ENCODE measurements at places on chromosomes 12 and 14.

DNA sequence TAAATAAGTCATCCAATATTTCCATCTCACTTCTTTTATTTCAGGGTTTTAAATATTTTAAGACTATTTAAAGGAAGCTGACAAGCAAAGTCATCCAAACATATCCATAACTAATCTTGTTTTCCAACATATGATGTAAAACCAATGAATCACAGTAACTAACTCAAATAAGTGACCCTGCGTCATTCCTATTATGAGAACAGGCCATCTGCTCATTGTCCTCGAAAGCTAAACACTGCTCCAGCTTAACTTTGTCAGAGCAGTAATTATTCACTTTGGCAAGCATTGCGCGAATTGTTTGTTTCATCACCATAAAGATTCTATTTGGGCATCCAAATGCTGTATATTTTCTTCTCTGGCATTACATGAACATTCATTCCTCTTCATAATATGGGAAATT, 99.1 kb downstream of the CAPZA3 start:
- no peak overlapping the region for H3K4me3 ChIP-seq
- no peak for DNase-seq
- H3K27ac ChIP-seq: no peak overlapping the region
- H3K36me3 ChIP-seq: no peaks in the 10 kb centered on the region

- H3K27me3 ChIP-seq: no peaks in the 10 kb centered on the region
- H3K36me3 ChIP-seq: no peaks in the 10 kb centered on the region
- no peak for DNase-seq
These were observed 37.9 kb downstream of the BHLHE41 start for GRCh38 chr12:26086936-26087335.

DNA sequence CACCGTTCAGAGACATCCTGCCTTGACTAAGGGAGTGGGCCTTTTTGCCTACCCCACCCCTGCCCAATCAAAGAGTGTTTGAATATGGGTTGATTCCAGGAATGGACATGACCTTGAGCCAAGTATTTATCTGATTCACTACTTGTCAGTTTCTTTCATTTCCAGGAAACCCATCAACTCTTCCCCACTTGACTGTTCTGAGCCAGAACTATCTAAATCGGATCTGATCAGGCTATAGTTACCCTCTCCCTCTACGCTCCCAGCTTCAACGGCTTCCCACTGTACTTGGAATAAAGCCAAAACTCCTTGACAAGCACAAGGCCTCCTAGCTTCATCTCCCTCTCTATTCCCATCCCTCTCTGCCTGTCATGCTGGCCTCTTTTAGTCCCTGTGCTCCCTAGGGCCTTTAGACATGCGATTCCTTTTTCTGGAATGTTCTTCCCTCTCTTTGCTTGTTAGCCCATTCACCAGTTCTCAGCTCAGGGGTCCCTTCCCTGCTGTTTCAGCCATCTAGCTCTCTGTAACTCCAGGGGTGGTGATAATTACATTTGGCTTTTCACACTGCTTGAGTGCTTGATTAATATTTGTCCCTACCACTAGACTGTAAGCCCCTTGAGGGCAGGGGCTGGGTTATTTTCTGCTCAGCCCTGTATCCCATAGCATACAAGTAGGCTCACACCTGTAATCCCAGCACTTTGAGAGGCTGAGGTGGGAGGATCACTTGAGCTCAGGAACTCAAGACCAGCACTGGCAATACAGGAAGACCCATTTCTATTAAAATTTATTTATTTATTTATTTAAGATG, 5.5 kb upstream of the ITPK1 start:
- no peaks in the 10 kb centered on the region for H3K36me3 ChIP-seq
- no peak overlapping the region for H3K27ac ChIP-seq
- H3K27me3 ChIP-seq: no peaks in the 10 kb centered on the region
- DNase-seq: no peak
- H3K4me3 ChIP-seq: no peak overlapping the region

GRCh38 chr12:85280165-85280983, at the start of gene ALX1:
ALX1 (plus strand) TSS chr12:85280220; CDS start chr12:85280262, 42 bp downstream.
- H3K27ac ChIP-seq: no peak within 1 kb of the TSS
- H3K27me3 ChIP-seq: peaks cover 48% of the 10 kb centered on the region
- peak; percentile 33 for DNase-seq
- no peaks in the 10 kb centered on the region for H3K36me3 ChIP-seq

- no peak overlapping the region for H3K27ac ChIP-seq
- H3K4me1 ChIP-seq: peaks cover 4% of the 10 kb centered on the region
- no peaks in the 10 kb centered on the region for H3K27me3 ChIP-seq
- DNase-seq: no peak
These were observed 16.7 kb downstream of the NT5DC3 start for GRCh38 chr12:103824290-103824689.

DNA sequence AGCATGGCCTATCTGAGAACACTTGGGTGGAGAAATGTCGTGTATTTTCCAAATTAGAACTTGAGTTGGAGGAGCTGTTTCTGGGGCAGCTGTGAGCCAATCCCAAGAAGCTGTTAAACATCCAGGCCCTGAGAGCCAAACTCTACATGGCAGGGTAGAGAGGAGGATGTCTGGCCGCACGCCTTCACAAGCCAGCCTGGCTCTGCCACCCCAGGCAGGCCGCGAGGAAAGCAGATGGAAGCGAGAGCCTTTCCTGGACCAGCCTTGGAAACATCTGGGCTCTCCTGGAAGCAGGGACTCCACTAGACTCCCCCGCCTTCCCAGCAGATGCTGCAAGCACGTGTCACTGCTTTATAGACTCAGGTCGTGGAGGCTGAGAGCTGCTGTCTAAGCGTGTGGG, 312.8 kb upstream of the FKBP4 start:
- no peaks in the 10 kb centered on the region for H3K36me3 ChIP-seq
- no peak overlapping the region for H3K27ac ChIP-seq
- H3K4me1 ChIP-seq: no peaks in the 10 kb centered on the region
- no peak overlapping the region for H3K4me3 ChIP-seq

DNA sequence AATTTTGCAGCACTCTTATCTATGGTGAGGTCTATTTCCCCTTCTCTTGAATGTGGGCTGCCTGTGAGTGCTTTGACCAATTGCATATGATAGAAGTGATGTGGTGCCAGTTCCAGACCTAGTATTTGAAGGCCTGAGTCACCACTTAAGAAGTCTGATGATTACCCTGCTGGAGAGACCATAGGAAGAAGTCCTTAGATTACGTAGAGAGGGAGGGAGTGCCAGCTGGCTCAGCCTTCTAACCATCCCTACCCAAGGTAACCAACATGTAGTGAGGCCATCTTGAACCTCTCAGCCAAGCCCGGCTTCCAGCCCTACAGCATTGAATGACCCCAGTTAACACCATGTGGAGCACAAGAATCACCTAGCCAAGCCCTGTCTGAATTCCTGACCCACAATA, 166.9 kb downstream of the NELL2 start:
- no peak for DNase-seq
- no peak overlapping the region for H3K4me3 ChIP-seq
- no peaks in the 10 kb centered on the region for H3K27me3 ChIP-seq
- H3K27ac ChIP-seq: no peak overlapping the region
- H3K4me1 ChIP-seq: no peaks in the 10 kb centered on the region
- no peaks in the 10 kb centered on the region for H3K36me3 ChIP-seq

- DNase-seq: no peak
- no peaks in the 10 kb centered on the region for H3K4me1 ChIP-seq
- no peaks in the 10 kb centered on the region for H3K27me3 ChIP-seq
- no peak overlapping the region for H3K4me3 ChIP-seq
These were observed 31.9 kb upstream of the OSBPL8 start for GRCh38 chr12:76591476-76591875.

GRCh38 chr14:23449314-23449713, 13.9 kb upstream of the MYH7 start:
- no peaks in the 10 kb centered on the region for H3K4me1 ChIP-seq
- no peaks in the 10 kb centered on the region for H3K36me3 ChIP-seq
- H3K27ac ChIP-seq: no peak overlapping the region
- H3K27me3 ChIP-seq: no peaks in the 10 kb centered on the region
- no peak for DNase-seq

GRCh38 chr12:65878540-65878939, 54.3 kb downstream of the HMGA2 start:
- H3K27ac ChIP-seq: no peak overlapping the region
- H3K4me3 ChIP-seq: no peak overlapping the region
- no peaks in the 10 kb centered on the region for H3K36me3 ChIP-seq
- H3K4me1 ChIP-seq: peaks cover 11% of the 10 kb centered on the region

- H3K27ac ChIP-seq: no peak overlapping the region
- H3K4me1 ChIP-seq: no peaks in the 10 kb centered on the region
- peak; percentile 16 for DNase-seq
- H3K4me3 ChIP-seq: no peak overlapping the region
- no peaks in the 10 kb centered on the region for H3K27me3 ChIP-seq
These were observed 260.8 kb downstream of the RASSF9 start for GRCh38 chr12:85575120-85576096.

DNA sequence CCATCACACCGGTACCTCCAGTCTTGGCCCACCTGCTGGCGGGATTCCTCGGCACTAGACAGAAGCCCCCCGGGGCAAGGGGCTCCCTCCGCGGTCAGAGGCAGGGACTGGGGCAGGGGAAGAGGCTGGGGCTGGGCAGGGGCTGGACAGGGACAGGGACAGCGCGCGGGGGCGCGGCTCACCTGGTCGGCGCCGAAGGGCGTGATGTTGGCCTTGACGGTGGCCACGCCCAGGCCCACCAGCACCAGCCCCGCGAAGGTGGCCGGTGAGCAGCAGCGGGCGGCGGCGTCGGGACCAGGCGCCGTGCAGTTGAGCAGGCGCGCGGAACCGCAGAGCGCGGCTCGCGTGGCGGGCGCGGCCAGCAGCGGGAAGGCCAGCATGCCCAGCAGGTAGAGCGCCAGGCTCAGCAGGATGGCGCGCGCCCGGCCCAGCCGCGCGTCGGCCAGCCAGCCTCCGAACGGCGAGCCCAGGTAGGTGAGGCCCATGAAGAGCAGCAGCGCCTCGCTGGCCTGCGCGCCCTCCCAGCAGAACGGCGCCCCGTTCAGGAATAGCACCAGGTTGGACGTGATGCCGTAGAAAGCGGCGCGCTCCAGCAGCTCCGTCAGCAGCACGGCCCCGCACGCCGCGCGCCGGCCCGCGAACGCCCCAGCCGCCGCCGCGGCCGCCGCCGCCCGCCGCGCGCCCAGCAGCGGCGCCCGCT, 392 bp downstream of the SLC15A4 start:
- DNase-seq: no peak
- no peaks in the 10 kb centered on the region for H3K27me3 ChIP-seq
- peaks cover 16% of the 10 kb centered on the region for H3K36me3 ChIP-seq
- peaks cover 59% of the 10 kb centered on the region for H3K4me1 ChIP-seq
- H3K4me3 ChIP-seq: peak overlapping the region; percentile 57
- peak overlapping the region; percentile 40 for H3K27ac ChIP-seq

DNA sequence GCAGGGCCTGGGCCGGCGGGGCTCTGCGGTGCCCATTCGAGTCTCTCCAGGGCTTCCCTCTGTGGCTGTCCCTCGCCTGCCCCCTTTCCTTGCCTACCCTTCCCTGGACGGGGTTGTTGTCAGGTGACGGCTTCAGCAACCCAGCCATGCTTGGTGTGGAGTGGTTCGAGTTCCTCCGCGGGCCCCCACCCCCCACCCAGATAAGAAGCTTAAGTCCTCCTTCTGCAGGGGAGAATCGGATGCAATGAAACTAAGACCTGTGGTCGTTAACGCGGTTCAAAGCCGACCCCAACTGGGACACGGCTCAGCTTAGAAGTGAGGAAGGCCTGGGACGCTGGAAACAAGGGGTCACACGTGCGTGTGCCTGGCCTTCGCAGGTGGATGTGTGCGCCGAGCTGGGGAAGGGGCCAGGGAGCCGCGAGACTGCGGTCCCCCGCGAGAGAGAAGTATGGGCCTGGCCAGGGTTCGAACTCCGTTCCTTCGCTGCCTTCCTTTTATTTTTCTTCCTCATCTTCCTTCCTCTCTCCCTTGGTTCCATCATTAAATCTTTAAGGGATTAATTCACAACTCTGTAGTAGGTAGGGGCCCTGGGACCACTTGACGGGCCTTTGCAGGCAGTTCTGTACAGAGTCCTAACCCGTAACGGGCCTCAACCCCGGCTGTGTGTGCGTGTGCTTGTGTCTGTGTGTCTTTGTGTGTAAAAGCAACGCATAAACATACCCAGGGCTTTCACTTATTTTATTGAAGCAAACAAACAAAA, 3.5 kb downstream of the TTC6 start:
- H3K4me3 ChIP-seq: no peak overlapping the region
- DNase-seq: no peak
- peaks cover 27% of the 10 kb centered on the region for H3K27me3 ChIP-seq
- no peaks in the 10 kb centered on the region for H3K36me3 ChIP-seq
- peaks cover 13% of the 10 kb centered on the region for H3K4me1 ChIP-seq
- H3K27ac ChIP-seq: no peak overlapping the region
